ENCODE measurements at places on chromosomes 13 and 19.

DNA sequence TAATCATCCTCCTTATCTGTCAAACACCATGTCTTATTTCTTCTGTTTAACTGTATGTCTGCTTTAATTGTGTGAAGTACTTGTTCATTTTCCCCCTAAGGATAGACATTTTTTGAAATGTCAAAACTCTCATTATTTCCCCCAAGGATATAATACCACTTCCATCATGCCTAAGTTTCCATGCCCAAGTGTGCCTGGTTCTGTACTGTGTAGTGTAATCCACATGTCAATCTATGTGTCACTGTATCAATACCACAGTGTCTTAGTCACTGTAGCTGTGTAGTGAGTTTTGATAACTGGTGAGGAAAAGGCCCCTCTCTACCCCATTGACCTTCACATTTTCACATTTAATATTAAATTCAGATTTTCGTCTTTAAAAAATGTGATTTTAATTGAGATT, 1265.5 kb downstream of the PCDH9 start:
- DNase-seq: no peak

GRCh38 chr13:50991579-50992521, 82.3 kb downstream of the RNASEH2B start:
- no peak for DNase-seq

GRCh38 chr19:30073152-30074000, 131.3 kb downstream of the URI1 start:
- no peak for DNase-seq

DNA sequence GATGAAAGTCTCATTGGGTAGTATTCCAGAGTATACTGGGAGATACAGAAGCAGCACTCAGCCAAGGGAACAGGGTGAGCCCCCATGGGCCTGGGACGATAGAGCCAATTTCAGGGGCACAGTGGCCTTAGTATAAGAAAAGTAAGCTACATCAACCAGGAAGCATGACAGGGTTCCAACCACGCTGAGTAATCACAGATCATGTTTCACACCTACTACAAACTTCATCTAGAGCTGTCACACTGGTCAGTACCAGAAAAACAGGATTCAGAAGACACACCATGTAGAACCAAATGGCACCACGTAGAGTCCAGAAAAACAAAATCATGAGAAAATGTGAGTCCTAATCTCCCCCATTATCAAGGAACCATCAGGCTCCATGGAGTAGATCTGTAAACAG, 1292.4 kb upstream of the MIR17HG start:
- no peak for DNase-seq

Data from hepatocyte (in vitro differentiated cells).